ENCODE measurements at places on chromosomes 2 and 18. TPM values are rescaled to one million over a fixed set of nuclear protein-coding genes. Genes with fewer than 3 reads are reported as not detected.

The RGPD5 gene
- 39.8 TPM for total RNA-seq

The CCDC150 gene
- total RNA-seq, result 2.9 TPM

- peaks cover 18% of the 10 kb centered on the region for H3K4me1 ChIP-seq
- H3K27ac ChIP-seq, result peak overlapping the region; percentile 86
- no peak for DNase-seq
- H3K36me3 ChIP-seq, result no peaks in the 10 kb centered on the region
Measured at GRCh38 chr2:219274361-219274921, 4.7 kb upstream of the DNAJB2 start.

DNA sequence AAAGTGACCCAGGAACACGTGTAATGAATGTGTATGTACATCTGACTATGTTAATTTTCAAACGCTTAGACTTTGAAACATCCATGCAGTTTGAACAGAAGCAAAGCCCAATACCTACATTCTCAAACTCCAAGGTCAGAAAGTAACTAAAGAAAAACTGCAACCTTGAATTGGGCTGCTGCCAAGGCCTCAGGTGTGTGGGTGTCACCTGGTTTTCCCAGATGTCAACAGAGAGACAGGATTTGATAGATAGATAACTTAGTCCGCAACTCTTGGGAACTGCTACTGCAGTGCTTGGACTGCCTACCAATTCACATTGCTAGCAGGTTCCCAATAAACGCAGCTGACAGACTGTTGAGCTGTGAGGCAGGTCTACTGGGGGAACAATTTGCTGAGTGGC lies 78.7 kb upstream of the PAPOLG start:
- H3K27me3 ChIP-seq, result no peaks in the 10 kb centered on the region
- no peak for DNase-seq
- H3K4me3 ChIP-seq, result no peak overlapping the region
- H3K27ac ChIP-seq, result no peak overlapping the region
- H3K36me3 ChIP-seq, result no peaks in the 10 kb centered on the region
- H3K4me1 ChIP-seq, result no peaks in the 10 kb centered on the region

DNA sequence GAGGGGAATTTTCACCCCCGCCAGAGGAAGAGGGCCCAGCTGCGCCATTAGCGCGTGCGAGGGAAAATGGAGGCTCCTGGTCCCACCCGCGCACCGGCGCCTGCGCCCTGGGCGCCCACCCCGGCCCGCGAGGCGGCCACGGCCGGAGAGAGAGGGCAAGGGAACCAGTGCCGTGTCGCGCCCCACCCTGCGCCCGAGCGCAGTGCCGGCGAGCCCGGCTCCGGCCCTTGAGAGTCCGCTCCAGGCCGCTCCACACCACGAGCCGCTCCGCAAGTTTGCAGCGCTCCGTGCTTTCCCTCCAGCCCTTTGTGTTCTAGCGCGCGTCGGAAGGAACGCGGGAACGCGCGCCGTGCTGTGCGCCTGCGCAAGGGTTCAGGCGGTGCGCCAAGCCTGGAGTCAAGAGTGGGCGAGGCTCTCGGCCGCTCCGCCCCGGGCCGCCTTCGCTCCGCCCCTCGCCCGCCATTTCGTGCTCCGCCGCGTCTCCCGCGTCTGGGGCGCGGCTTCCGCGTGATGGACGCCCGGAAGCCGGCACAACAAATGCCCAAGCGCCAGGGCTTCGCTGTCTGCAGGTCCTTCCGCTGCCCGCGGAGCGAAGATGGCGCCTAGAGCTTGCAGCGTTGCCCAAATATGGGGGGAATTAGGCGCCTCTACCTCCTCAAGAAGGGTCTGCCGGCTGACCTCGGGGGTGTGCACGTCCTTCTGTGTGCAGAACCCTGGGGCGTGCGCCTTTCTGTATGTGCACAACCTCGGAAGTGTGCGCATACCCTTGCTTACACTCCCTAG lies 46.1 kb upstream of the PTMA start:
- peak; percentile 97 for DNase-seq
- H3K4me3 ChIP-seq, result peak overlapping the region; percentile 46
- H3K27me3 ChIP-seq, result no peaks in the 10 kb centered on the region

- no peaks in the 10 kb centered on the region for H3K36me3 ChIP-seq
- no peak for DNase-seq
- no peaks in the 10 kb centered on the region for H3K27me3 ChIP-seq
Measured at GRCh38 chr18:34117319-34117718, 107.4 kb downstream of the NOL4 start.

The MOCOS gene
- 5.1 TPM for total RNA-seq

GRCh38 chr18:77254711-77255405 lies 5.2 kb downstream of the GALR1 start:
- H3K27me3 ChIP-seq, result peaks cover 68% of the 10 kb centered on the region
- H3K4me3 ChIP-seq, result no peak overlapping the region
- no peaks in the 10 kb centered on the region for H3K4me1 ChIP-seq
- no peak for DNase-seq
- no peak overlapping the region for H3K27ac ChIP-seq

Data from left lung (tissue), 14 donors.